Activated CD4-positive, alpha-beta memory T cell treated with anti-CD3 and anti-CD28 coated beads for 36 hours (primary cell): ENCODE measurements at places on chromosomes 16 and 17. TPM values are rescaled to one million over a fixed set of nuclear protein-coding genes. Genes with fewer than 3 reads are reported as not detected.

CCL17 gene
- total RNA-seq, result 3.1 TPM

TXNDC17 gene
- total RNA-seq, result 123 TPM

DNA sequence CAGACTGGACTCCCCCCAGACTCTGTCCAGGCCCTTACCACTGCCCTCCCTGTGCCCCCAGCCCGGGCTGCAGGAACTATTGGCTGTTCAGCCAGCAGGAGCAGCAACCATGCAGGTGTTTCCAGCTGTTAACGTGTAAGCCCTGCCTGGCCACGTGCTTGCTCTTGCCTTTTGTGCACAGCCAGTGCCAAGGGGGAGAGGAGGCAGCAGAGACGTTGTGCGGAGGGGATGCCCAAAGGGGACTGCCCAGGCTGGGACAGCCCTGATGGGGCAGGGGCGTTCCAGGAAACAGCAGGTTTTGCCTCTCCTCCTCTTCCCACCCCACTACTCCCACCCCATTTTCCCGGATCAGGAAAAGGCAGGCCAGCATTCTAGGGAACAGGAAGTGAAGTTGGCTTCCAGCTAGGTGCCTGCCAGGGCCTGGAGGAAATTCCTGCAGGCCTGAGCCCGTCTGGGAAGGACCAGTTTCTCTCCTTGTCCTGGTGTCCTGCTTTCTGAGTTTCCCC, 16.7 kb upstream of the LASP1NB start:
- peak overlapping the region; percentile 42 for H3K27ac ChIP-seq
- H3K4me1 ChIP-seq, result peaks cover 12% of the 10 kb centered on the region
- no peaks in the 10 kb centered on the region for H3K27me3 ChIP-seq
- no peak overlapping the region for H3K4me3 ChIP-seq
- peaks cover 15% of the 10 kb centered on the region for H3K36me3 ChIP-seq
- no peak for DNase-seq

- H3K27me3 ChIP-seq, result peaks cover 6% of the 10 kb centered on the region
- no peak overlapping the region for H3K4me3 ChIP-seq
- H3K4me1 ChIP-seq, result no peaks in the 10 kb centered on the region
- DNase-seq, result no peak
- no peaks in the 10 kb centered on the region for H3K36me3 ChIP-seq
Measured at GRCh38 chr16:20084624-20085226, 11.0 kb upstream of the GPR139 start.

- H3K36me3 ChIP-seq, result no peaks in the 10 kb centered on the region
- no peak overlapping the region for H3K27ac ChIP-seq
- DNase-seq, result peak; percentile 29
- H3K4me1 ChIP-seq, result no peaks in the 10 kb centered on the region
Measured at GRCh38 chr17:52383493-52384100, 225.1 kb upstream of the CA10 start.

- DNase-seq, result no peak
- H3K27me3 ChIP-seq, result no peaks in the 10 kb centered on the region
- H3K36me3 ChIP-seq, result no peaks in the 10 kb centered on the region
Measured at GRCh38 chr16:12021578-12022253, 45.2 kb downstream of the SNX29 start.

DNA sequence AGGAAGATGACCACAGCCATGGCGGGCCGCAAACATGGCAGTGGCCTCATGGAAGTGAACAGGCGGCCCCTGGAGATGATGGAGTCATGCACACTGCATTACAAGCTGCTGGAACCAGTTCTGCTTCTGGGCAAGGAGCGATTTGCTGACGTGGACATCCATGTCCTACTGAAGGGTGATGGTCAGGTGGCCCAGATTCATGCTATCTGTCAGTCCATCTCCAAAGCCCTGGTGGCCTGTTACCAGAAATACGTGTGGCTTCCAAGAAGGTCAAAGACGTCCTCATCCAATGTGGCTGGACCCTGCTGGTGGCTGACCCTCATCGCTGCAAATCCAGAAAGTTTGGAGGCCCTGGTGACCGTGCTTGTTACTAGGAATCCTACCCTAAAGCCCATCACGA, 13.4 kb upstream of the WSB1 start:
- H3K27ac ChIP-seq, result no peak overlapping the region
- DNase-seq, result no peak
- no peak overlapping the region for H3K4me3 ChIP-seq
- H3K36me3 ChIP-seq, result no peaks in the 10 kb centered on the region
